ENCODE measurements at places on chromosomes 4 and X. TPM values are rescaled to one million over a fixed set of nuclear protein-coding genes. Genes with fewer than 3 reads are reported as not detected.

- DNase-seq, result no peak
Measured at GRCh38 chrX:46589977-46590723, 16.6 kb downstream of the CHST7 start.

DNA sequence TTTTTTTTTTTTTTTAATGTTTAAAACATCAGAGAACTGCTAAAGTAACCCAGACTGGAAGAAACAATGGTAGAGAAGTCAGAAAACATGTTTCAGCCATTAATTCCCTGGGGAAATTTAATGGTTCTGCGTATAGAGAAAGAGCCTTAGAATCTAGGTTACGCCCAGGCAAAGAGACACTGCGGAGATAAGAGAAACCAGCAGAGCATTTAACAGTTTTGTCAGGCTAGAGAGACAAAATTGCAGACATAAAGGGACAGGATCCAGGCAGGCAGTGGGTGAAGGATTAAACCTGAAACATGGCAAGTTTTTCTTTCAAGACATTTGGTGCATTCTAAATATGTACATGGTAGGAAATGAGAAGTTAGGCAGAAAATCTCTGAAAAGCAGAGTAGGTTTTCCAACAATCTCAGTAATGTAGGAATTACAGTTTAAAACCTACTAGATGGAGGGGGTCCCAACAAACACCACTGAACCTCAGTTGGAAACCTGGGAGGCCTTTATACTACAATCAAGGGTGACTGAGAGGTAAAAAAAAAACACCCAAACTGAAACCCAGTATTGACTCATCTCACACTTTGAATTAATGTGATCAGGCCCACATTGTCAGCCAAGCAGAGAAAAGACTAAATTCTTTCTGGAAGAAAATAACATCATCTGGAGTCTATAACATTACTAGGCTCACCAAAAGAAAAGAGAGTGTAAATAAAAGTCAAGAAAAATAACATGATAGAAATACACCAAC, 254.2 kb upstream of the NWD2 start:
- no peak for DNase-seq

- DNase-seq, result no peak
Measured at GRCh38 chrX:129449148-129449547, 74.1 kb downstream of the SMARCA1 start.

DNA sequence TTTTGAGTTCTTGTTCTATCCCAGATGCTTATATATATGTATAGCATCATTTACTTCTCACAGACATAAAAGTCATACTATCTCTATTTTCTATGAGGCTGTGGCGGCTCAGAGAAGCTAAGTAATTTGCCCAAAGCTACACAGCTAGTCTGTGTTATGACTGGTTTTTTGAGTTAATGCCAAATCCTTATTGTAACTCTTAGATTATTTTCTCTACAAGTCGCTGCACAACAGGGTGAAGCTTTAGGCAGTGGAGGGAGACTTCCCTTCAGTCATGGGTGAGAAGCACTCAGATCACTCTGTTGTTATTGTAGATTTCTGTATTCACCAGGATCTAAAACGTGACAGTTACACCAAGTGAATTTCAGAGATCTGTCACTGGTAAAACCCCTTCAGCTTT, 48.1 kb downstream of the WWC2 start:
- DNase-seq, result no peak

DNA sequence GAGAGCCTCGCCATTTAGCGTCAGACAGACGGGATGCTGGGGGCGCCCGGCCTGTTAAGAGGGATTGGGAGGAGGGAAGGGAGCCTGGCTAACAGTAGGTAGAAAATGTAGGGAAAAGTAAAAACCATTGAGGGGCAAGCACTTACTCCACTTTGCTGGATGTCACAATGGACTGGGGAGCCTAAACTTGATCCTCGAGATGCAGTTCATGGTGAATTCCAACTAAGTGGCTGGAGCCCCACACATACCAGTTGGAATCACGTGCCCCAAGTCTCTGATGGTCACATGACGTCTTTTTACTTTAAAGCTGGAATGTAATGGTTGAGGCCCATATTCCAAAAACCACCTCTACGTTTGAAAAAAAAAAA, 1.5 kb downstream of the PLS3 start:
- no peak for DNase-seq

DNA sequence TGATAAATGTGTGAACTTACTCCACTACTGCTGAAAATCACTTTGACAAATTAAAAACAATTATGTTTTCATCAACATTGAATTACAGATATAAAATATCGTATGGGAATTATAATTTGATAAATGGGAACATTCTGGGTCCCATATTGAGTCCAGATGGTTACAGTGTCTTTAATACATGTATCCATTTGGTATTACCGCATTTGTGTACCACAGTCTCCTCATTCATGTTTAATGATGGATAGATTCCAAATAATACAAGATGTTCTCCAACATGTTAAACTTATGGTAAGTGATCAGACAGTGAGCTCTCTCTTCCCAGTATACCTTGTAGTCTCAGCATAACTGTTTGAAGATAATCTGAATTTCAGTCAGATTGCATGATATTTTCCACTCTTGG, 1706.8 kb upstream of the PCDH7 start:
- no peak for DNase-seq

GRCh38 chrX:131762802-131763234, 218.9 kb downstream of the OR13H1 start:
- DNase-seq, result no peak

The WAS gene
- total RNA-seq, result 2.6 TPM

Data from glutamatergic neuron (in vitro differentiated cells).